ENCODE measurements at places on chromosomes 5 and 9.

DNA sequence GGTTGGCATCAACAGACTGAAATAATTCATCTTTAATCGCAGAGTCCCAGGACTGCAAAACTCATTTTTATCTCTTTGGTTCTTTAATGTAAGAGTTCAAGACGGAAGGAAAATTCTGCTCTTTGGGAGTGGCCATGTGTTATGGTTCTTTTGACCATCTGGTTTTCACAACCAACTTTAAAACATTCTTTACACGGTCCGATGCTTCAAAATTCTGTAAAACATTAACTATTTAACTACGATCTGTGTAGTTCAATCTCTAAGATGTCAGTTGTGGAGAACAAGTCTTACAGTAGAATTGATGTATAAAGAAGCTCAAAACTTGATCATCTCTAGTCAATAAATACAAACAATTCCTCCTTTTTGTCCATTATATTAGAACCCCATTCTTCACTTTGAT is 83.0 kb downstream of the CMYA5 start:
- no peak for DNase-seq

- peak; percentile 53 for DNase-seq
Measured at GRCh38 chr5:172910828-172911627, 48.2 kb upstream of the RPL26L1 start.

GRCh38 chr5:79513704-79514390 is at the start of gene HOMER1:
TSS of gene HOMER1 (minus strand) at chr5:79514134. CDS start at chr5:79512774, 1,360 bp downstream.
- peak; percentile 85 for DNase-seq

- no peak for DNase-seq
Measured at GRCh38 chr5:140344683-140345423, 1.6 kb downstream of the HBEGF start.

DNA sequence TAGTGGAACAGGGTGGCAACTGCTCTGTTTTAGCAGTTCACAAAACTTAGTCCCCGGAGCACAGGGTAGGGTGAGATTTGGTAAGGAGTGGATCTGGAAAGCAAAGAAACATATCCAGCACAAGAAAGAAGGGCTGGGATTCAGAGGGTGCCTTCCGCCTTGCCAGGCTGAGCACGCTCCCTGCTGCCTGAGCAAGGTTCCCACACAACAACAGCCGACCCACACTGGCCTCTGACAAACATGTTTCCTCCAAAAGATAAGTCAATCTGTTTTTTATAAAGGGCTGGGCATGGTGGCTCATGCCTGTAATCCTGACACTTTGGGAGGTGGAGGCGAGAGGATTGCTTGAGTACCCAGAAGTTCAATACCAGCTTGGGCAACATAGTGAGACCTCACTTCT is 45.8 kb downstream of the RAB3C start:
- no peak for DNase-seq

DNA sequence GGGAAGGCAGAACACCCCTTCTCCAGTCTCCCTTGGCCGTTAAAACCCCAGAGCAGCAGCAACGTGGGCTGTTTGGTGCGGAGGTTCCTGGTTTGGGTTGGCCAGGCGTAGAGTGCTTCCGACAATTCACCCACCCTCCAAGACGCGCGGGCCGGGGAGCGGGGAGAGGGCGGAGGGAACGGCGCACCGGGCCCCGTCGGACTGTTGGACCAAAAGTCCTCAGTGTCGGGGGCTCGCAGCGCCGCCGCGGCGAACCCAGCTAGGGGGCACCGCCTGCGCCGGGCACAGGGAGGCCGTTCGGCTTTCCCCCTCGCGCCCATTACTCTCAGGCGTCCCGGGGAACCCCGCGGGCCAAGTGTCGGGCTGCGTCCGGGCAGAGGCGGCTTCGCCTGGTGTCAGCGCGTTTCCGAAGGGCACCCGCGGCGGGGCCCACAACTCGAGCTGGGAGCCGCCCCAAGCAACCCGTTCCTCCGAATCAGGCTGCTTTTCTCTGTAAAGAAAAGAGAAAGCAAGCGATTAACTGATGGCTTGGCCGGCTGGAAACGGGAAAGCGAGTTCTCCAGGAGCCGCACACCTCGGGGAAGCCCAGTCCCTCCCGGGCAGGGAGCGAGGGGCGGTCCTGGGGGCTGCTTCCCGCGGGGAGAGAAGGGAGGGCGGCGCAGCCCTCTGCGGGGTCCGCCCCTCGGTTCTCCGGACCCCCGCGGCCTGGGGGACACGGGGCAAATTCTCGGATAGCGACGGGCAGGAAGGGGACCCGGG is 145.5 kb downstream of the ERCC6L2 start:
- peak; percentile 56 for DNase-seq

DNA sequence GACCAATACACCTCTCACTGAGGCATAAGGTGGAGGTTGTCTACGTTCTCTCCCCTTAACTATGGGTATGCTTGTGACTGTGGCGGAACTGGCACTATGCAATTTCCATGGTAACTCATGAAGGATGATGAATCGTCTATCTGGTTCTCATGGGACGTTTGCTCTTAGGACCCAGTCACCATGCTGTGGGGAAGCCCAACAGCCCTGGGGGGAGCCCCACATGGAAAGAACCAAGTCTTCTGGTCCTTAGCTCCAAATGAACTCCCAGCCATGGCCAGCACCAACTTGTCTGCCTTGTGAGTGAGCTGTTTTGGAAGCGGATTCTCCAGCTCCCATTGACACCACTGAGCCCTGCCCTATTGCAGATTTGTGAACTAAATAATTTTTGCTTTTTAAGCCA is 188.7 kb upstream of the S1PR3 start:
- no peak for DNase-seq

DNA sequence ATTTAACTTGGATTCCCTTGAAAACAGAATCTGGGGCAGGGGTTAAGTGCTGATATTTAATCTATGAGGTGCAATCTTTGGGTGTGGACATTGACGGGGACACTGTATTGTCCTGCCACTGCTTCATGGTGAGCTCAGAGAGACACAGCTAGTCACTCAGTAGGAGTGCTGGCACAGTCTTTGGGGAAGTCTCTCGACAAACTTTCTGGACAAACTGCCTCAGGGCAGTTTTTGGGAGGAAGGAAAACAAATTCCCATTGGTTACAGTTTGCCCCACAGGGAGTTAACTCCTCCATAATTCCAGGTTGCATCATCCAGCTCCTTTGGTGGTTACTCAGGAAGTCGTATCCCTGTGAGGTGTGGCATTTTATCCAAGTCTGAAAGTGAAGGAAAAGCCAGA is 17.9 kb downstream of the HNRNPK start:
- no peak for DNase-seq

GRCh38 chr5:126975796-126976195 is 54.6 kb downstream of the MARCHF3 start:
- no peak for DNase-seq

GRCh38 chr5:117054911-117055310 is 480.3 kb upstream of the SEMA6A start:
- DNase-seq = peak; percentile 26

- DNase-seq = no peak
Measured at GRCh38 chr5:64587370-64587769, 81.6 kb downstream of the RGS7BP start.

DNA sequence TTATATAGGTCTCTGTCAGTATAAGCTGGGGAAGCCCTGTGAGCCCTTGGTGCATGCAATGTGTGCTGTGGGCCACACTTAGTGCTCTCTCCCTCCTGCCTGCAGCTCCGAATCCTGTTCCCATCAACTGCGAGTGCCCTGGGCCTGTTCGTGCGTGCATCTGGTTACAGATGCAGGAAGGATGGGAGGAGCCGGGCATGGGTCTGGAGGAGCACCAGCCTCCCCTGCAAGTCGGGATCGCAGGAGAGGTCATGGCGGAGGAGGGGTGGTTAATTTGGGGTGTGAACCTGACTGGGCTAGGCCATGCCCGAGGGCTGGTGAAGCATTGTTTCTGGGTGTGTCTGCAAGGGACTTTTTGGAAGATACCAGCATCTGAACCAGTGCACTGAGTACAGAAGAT is 274.6 kb upstream of the IRX4 start:
- DNase-seq = no peak

DNA sequence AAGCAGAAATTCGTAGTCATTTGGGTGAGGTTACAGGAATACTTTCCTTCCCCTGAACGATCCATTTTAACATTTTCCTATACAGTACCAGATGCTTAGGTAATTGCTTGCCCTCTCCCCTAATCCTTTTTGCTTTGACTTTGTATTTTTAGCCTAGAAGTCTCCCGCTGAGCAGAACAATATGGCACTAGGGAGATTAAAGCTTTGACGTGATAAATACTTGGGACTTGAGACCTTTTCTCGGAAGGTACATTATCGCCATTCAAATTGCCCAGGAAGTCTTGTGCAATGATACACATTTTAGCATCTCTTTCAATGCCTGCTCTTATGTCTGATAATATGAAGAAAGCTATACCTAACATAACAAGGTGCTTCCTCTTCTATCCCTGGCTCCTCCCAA is 22.9 kb upstream of the SPATA31C2 start:
- DNase-seq = no peak

GRCh38 chr9:72445306-72445995 is 76.0 kb upstream of the TMC1 start:
- DNase-seq = no peak

DNA sequence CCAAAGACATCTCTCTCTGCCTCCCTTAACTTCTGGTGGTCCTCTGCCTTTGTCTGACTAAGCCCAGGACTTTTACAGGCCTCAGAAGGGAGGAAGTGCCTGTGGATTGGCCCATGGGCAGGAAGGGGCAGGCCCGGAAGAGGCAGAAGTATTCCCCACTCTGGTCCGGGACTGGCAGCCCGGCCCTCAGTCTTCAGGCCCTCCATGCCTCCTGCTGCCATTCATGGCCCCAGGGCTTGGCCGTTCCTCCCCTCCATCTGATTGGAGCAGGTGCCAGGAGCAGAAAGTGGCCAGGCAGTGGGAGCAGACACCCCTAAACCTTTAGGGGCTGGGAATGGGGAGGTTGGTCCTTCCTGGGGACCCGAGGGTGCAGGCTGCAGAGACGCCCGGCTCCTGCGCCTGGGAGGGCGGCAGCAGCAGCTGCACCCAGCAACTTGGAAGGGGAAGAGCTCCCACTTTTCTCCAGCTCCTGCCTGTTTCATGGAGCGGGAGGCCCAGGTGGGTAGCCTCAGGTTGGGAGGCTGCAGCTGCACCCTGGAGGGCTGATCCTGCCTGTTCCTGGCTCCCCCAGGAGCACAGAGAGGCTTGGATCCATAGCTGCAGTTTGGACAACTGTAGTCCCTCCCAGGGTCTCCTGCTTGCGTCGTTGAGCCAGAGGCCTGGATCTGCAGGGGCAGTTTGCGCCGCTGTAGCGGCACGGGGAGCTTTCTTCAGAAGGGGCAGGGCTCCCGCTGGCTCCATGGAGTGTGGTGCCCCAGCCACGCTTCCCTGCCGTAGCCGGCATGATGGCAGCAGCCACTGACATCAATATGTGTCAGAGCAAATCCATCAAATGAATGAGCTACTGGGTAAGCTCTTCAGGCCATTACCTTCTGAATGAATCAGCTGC is 661.5 kb upstream of the NUDT12 start:
- no peak for DNase-seq

All from left lung (tissue), 14 donors.